ENCODE measurements at places on chromosomes 3 and 15.

DNA sequence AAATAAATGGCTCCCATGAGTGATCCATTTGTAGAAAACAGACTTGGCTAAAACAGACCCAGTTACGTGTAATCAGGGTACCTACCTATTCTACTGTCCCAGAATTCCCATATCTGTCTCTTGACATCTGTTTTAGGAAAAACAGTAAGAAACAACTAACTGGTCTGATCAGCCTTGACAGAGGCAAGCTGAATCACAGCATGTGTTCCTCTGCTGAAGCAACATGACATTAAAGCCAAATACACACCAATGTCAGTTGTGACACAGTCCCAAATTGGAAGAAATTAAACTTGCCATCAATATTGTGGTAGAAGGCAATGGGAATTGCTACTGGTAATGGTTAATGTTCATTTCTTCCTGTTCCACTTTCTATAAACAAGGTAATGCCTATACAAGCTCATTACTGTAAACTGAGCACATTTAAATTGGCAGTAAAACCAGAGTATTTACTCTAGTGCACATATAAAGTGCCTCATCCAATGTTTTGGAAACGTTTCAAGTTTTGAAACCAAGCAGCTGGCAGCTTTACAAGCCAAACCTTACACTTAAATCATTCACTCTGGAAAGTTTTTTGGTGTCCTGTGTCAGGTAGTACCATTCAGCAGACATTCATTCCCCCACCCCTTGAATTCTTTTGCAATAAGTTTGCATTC lies 27.0 kb downstream of the ALDH1A2 start:
- DNase-seq, result no peak

DNA sequence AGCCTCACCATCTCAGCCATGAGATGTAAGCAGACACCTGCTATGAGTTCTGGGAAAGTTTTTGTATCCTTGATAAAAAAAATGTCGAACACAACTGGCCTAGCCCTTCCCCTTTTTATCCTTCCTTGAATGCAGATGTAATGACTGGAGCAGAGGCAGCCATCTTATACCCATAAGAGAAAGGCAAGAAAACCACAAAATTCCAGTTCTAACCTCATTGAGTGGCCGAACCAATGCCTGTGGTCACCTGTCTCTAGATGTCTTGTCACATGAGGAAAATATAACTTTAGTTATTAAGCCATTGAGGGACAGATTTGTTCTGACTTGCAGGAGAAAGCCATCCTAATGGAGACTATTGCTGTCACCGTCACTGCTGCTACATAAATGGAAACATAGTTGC lies 80.4 kb upstream of the SLC6A6 start:
- no peak for DNase-seq

- no peak for DNase-seq
Observed at GRCh38 chr3:169954142-169954756, 12.4 kb upstream of the SEC62 start.

DNA sequence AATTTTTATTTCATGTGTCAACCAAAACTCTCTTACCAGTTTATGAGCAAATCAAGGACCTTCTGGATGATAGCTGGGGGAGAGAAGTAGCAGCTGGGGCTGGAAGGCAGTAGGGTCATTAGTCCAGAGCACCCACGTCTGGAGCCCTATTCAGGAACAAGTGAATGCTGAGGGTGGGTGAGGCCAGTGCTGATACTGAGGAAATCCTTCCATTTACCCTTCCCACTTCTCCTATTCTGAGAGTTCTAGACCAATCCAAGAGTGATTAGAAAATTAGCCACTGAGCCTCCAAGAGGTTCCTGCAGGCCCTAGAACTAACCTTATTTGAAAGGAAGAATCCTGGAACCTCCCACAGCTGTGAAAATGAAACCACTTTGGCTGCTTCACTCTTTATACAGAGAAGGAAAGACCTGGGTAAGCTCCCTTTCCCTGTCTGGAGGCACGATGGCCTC lies 46.2 kb upstream of the VILL start:
- no peak for DNase-seq

DNA sequence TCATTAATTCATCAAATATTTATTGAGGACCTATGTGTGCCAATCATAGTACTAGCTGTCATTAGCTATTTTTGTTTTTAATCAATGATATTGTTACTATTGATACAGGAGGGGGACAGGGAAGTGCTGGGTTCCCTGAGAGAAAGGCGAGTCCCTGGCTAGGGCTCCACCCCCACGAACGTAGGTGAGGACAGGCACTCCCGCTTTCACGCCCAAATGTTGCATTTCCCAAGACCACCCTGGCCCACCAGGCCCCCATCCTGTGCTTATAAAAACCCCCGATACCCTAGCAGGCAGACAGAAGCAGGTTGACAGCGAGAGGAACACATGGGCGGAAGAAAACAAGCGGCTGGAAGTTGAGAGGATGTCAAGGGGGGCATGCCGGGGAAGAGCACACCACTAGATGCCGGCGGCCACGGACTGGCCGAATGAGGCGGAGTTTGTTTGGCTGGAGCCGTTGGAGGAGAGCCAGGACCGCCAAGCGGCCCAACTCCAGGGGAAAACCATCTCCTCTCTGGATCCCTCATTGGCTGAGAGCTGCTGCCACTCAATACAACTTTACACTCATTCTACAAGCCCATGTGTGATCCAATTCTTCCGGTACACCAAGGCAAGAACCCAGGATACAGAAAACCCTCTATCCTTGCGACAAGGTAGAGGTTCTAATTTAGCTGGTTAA lies 798.7 kb upstream of the SEMA6D start:
- DNase-seq, result no peak

DNA sequence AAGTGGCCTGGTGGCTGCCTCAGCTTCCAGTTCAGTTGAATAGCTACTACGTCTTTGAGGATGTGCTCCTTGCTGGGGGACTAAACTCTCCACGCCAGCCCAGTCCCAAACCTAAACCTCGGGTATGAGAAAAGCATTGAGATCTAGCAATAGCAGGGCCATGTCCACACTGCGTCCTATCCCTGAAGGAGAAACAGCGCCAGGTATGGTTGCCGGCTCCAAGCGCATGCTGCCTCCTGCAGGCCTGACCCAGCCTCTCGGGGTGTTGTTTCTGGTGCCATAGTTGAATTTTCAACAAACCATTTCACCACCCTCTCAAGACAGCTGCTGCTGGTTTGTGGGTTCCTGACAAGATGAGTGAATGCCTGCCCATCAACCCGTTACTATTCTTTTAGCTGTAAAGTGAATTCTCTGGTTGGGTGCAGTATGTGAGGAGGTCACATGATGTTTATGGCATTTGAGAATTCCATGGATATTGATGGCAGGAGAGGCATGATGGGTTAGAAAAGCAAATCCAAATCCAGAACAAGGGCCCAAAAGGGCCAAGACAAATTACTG lies 13.0 kb upstream of the SLC28A1 start:
- DNase-seq, result no peak

GRCh38 chr3:130457671-130458070 lies 59.3 kb upstream of the COL6A6 start:
- DNase-seq, result no peak

GRCh38 chr3:113828600-113828999 lies 10.0 kb upstream of the GRAMD1C start:
- no peak for DNase-seq

- DNase-seq, result no peak
Observed at GRCh38 chr3:193831495-193832455, 238.8 kb downstream of the OPA1 start.

- DNase-seq, result no peak
Observed at GRCh38 chr15:72797338-72797689, 13.8 kb upstream of the ADPGK start.

DNA sequence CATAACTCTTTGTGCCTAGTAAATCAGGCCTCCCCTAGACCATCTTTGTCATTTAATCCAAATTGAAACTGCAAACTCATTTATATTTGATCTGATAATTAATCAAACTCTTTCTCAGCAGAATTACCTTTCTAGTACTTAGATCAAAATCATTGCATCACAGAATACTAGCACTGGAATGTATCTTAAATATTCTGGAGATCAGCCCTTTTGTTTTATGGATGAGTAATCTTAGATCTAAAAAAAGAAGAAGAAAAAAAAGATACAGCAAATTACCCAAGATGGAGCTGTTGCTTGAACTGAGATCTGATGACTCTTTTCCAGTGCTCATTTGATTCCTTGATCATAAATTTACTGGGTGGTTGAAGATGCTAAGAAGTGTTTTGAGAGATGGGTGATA lies 47.9 kb downstream of the NAALADL2 start:
- DNase-seq, result no peak

GRCh38 chr15:55587321-55588069 lies 650 bp downstream of the PYGO1 start:
- no peak for DNase-seq

DNA sequence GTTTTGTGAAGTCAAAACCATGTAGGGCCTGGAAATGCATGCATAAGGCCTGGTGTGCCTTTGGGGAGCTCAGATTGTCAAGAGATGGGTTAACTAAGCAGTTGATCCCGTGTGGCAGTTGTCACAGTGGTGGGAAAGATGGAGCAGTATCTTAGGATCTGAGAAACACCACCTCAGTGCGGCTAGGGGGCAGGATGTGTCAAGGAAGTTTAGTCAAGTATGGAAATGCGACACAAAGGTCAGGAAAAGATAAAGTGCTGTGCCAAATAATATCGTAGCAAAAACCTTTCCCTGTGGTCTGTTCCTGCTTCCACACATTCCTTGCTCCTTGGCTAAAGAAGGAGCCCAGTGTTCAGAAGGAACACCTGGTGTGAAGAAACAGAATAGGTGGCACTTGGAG lies 396.4 kb downstream of the EDEM1 start:
- no peak for DNase-seq

GRCh38 chr15:72057548-72058091 lies 60.3 kb downstream of the MYO9A start:
- no peak for DNase-seq

DNA sequence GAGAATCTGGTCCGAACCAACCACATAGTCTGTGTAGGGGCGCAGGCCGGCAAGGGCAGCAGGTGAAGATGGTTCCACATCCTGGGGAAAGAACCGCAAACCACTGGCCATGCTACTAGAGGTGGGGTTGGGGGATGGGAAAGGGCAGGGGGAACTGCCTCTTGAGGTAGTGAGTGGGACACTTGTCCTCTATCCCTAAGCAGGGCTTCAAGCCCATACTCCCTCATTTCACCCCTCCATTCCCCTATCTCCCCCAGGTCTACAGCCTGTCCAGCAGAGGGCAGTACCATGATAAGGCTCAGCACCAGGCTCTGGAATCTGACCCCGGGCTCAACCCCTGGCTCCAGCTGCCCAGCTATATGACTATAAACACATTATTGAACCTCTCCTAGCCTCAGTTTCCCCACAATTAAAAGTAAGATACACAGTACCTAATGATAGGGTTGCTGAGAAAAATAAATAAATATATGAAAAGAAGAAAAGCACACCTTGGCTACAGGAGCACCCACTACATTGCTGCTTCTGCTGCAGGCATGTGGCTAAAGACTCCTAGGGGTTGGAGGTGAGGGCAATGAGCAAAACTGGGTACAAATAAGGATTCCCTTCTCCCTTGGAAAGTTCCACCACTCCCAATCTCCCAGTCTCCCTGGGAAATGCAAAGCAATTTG lies 6.3 kb downstream of the GORASP1 start:
- peak; percentile 35 for DNase-seq

GRCh38 chr3:167521006-167521355 lies 47.1 kb upstream of the SERPINI2 start:
- no peak for DNase-seq

GRCh38 chr3:14143271-14144225 lies 18.7 kb downstream of the TMEM43 start:
- no peak for DNase-seq

DNA sequence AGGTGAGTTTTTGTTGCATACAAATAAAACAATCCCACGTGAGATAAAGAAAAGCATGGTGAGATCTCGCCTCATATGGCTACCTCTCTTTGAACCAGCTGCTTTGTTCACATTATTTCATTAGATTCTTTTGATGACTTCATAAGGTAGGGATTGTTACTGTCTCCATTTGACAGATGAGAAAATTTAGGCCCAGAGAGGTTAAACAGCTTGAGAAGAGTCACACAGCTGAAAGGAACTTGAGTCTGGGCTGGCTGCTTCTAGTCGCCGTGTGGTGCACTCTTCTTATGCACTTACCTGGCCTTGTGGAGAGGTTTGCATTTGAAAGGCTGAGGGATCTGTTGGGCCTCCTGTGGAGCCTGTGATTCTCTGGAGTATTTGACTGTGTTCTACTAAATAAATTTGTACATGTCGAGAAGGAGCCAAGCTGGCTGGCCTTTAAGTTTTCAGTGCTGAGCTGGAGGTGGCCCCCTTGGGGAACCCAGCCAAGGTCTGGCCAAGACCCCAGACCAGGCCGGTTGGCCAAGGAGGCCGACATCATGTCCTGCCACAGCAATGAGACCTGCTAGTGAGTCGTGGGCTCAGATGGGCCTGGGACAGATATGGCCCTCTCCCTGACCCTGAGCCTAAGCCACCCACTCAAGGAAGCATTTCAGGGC lies 125.1 kb downstream of the SMAD6 start:
- DNase-seq, result no peak

DNA sequence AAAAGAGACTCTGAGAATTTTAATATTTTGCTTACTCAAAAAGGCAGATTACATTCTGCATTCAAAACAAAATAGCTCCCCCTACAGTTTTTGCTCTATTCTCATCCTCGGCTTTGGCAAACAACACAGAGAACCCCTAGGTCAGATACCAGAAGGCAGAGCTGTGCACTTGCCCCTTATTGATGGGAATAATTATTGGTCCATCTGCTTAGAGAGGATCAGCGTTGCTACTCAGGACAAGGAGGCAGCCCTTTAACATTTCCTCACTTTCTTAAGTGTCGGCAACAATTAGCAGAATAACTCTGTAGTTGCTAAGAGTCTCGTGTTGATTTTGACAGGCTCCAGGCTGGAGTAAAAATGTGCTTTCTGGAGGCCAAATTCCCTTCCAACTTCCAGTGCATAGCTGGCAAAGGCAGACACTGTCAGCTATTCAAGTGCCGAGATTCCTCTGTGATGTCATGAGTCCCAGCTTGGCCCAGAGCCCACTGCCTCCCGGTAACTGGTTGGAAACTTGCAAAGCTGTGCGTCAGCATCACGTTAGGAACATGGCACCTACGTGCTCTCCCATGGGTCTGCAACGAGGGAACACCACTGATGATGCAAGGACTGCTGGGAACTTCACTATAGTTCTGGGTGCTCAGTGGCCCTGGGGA lies 482.7 kb upstream of the ADAMTS9 start:
- no peak for DNase-seq

DNA sequence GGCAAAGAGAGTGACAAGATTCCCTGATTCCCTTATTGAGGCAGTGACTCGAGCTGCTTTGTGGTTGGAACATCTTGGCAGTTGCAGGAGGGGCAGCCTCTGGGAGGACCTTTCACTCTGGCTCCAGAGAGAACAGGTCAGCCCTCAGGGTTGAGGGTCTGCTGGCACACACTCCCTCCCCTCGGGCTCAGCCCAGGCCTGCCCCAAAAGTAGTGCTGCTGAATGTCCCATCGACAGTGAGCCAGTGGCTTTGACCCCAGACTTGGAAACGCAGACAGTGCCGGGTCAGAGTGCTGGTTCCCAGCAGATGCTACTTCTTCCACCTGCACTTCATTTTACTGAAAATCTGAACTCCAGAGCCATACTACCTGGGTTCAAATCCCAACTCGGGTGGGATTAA lies 25.6 kb upstream of the ATP2B2 start:
- no peak for DNase-seq

- DNase-seq, result peak; percentile 62
Observed at GRCh38 chr15:24956111-24956838, 1.5 kb downstream of the SNRPN start.
